Right atrium auricular region (tissue), 2 donors: ENCODE measurements at places on chromosomes 2 and 18.

DNA sequence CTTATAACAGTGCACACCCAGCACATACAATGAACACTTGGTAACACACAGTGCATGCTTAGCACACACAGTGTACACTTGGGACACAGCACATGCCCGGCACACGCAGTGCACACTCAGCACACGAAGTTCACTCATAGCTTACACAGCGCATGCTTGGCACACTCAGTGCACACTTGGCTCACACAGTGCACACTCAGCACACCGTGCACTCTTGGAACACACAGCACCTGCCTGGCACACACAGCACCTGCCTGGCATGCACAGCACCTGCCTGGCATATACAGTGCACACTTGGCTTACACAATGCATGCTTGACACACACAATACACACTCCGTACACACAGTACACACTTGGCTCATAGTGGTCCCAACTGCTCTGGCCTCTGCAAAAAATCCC, 128.2 kb downstream of the GALR1 start:
- DNase-seq = no peak

GRCh38 chr2:127347015-127347414, 40.8 kb downstream of the MAP3K2 start:
- DNase-seq = no peak

- DNase-seq = no peak
These were observed 286.8 kb downstream of the CLIP4 start for GRCh38 chr2:29401994-29402393.

GRCh38 chr2:226580403-226580802, 219.2 kb downstream of the IRS1 start:
- DNase-seq = no peak

DNA sequence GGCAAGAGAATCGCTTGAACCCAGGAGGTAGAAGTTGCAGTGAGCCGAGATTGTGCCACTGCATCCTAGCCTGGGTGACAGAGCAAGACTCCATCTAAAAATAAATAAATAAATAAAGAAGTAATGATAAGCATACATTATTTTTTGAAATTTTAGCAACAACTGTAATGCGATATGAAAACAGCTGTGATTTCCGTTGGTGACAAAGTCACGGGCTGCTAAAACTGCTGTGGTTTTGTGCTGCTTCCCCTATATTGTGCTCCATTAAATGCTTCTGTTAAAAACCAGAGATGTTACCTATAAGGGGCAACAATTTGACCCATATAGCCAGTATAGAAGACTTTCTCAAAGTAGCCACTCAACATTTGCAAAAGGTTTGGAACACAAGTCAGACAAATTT, 8.3 kb downstream of the TRIM54 start:
- DNase-seq = no peak

- no peak for DNase-seq
These were observed 20.9 kb downstream of the SLC30A3 start for GRCh38 chr2:27241761-27242613.

DNA sequence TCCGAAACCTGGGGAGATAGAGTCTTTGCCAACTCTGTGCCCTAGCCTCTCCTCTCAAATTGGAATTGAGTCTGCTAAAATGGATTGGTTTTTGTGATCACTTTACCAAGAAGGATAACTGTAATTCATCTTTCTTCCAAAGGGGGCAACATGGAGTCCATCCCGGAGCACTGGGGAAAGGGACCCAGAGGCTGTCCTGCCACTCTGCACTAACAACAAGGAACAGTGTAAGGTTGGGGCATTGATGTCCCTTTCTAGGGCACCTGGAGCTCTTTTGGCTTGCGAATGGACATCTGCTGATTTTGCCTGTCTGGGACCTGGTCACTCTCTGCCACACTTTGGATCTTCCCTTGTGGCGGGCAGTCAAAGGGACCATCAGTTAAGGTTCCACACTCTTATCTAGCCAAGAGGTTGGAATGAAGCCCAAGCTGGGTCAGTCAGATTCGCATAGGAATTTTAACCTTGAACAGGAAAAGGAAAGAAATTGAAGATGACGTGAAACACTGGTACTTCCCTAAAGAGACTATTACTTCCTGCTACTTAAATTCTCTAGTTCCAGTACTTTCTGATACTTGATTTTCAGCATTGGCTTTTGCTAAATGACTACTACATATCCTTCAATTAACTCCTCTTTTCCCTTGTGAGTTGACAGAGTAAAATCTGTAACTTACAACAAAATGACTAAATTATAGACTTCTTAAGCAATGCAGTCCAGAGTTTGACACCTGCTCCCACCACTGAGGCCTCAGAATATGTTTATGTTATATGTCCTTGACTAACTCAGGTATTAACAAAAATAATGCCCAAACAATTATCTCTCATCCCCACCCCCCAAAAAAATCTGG, 64.7 kb upstream of the KLF7 start:
- no peak for DNase-seq

GRCh38 chr18:66734451-66734850, 130.6 kb upstream of the CDH19 start:
- DNase-seq = no peak

GRCh38 chr18:58209326-58209725, 165.3 kb downstream of the NEDD4L start:
- DNase-seq = no peak

- DNase-seq = no peak
These were observed 231.4 kb downstream of the LRRTM1 start for GRCh38 chr2:80073134-80073561.

DNA sequence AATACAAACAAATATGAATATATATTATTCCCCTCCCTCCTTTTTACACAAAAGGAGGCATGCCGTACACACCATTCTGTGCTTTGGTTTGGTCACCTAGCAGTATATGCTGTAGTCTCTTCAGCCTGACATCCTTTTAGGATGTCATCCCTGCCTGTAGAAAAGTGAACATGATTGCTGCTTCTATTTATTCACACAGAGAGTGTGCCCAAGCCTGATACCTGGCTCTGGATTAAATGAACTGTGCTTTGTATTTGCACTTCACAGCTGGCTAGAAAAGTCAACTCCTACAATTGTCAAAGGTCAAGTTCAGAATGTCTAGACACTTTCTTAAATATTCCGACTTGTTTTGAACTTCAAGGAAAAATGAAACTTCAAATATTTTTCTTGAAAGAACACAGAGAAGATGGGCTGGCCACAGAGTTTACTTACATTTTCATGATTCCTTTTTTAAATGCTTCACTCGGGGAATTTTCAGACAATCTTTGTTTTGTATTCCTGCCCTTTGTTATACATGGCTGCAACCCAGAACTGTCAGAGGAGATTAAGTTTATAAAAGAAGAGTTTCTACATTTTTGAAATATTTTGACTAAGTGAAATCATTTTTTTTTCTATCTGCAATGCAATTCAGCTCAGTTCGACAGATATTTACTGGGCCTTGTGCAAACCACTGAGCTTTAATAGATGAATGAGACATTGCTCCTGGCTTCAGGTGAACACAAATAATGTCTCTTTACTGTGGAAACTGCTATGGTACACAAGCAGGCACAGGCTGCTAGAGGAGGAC, 33.5 kb downstream of the DAPL1 start:
- DNase-seq = no peak

- no peak for DNase-seq
These were observed 222.6 kb downstream of the NCKAP5 start for GRCh38 chr2:133345638-133346037.

DNA sequence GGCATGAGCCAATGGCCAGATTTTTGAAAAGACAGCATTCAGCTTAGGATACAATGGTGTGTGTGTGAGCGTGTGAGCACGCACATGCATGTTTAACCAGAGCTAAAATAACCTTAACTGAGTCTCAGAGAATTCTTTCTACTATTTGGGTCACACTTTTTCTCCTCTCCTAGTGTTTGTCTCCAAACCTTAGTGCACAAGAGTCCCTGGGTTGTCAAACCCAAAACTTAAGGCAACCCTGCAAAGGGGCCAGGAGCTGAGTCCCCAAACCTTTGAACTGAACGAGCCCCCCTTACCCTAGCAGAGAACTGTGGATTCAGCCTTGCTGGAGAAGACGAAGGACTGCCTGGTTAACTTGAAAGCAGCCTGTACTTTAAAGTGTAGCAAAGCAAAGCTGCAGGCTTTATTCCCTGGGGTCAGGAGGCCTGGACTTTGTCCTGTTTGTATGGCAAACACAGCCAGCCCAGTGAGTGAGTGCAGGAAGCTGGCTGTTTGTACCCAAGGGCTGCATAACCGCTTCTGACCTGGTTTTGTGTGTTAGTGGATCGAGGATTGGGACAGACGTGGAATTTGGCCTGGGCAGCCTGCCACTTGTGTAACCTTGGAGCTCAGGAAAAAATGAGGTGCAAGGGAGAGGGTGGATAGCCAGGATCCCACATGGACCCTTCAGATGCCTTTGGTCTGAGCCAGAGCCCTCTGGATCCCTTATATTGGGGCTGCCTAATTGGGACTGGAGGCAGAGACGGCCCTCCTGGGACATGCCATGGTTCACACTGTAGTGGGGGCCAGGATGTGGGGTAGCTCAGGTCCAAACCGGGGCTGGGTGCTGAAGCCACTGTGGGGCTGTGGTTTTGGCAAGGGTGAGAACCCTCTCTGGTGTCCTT, 6.4 kb upstream of the PSMD1 start:
- DNase-seq = no peak

DNA sequence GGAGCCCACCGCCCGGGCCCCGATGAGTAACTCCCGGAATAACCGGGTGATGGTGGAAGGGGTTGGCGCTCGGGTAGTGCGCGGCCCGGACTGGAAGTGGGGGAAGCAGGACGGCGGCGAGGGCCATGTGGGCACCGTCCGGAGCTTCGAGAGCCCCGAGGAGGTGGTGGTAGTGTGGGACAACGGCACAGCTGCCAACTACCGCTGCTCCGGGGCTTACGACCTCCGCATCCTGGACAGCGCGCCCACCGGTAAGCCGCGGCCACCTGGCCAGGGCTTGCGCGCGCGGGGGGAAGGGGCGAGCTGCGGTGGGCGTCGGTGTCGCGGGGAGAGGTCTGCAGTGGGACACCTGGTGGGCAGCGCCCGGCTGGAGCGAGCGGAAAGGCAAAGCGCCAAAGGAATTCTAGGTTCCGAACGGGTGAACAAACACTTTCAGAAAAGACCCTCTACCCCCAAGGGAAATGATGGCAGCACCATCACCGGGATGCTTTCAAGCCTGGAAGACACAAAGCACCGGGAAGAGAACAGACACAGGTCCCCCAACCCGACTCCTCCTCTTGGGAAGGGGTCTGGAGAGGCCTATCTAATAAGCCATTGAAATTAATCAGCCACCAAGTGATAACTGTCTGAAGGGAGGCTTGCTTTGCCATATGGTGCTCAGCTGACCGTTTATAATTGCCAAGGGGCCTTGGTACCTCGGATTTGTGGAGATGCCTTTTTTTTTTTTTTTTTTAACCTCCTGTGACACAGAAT, 1.1 kb downstream of the MIB1 start:
- no peak for DNase-seq

- no peak for DNase-seq
These were observed 72.0 kb upstream of the NEUROD1 start for GRCh38 chr2:181752301-181752700.

GRCh38 chr2:149513461-149513860, 74.1 kb downstream of the MMADHC start:
- DNase-seq = no peak
